Cardiac muscle cell (in vitro differentiated cells and primary cell): ENCODE measurements at places on chromosomes 16 and 17.

DNA sequence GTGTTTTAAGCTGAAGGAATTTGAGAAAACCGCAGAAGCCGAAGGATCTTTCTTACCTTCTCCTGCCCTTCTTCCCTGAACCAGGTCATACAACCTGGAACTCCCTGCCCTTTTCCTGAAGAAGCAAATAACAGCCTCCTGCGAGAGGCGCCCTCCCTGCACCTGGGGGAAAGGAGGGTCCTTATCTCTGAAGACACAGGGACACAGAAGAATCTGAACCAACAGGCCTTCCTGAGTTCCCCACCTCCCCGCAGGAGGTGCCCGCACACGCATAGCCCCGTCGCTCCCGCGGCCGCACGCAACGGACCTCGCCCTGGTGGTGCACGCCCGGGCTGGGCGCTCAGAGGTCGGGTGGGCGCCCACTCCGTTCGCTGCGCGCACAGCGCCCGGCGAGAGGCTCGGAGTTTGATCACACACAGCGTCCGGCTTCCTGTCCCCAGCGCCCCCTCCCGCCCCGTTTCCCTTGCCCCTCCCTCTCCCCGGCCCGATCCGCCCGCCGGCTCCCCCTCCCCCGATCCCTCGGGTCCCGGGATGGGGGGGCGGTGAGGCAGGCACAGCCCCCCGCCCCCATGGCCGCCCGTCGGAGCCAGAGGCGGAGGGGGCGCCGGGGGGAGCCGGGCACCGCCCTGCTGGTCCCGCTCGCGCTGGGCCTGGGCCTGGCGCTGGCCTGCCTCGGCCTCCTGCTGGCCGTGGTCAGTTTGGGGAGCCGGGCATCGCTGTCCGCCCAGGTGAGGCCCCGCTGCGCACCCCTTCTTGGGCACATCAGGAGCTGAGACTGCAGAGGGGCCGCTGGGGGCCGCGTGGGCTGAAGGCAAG, at the start of gene TNFSF12:
TNFSF12 (plus strand) TSS at position 474 of the 816 bp plus-strand sequence; CDS start at position 570, 96 bp downstream.
- H3K27ac ChIP-seq: no peak within 1 kb of the TSS
- peaks cover 4% of the 10 kb centered on the region for H3K27me3 ChIP-seq
- peaks cover 4% of the 10 kb centered on the region for H3K4me1 ChIP-seq
- peak within 1 kb of the TSS; percentile 34 for H3K4me3 ChIP-seq

DNA sequence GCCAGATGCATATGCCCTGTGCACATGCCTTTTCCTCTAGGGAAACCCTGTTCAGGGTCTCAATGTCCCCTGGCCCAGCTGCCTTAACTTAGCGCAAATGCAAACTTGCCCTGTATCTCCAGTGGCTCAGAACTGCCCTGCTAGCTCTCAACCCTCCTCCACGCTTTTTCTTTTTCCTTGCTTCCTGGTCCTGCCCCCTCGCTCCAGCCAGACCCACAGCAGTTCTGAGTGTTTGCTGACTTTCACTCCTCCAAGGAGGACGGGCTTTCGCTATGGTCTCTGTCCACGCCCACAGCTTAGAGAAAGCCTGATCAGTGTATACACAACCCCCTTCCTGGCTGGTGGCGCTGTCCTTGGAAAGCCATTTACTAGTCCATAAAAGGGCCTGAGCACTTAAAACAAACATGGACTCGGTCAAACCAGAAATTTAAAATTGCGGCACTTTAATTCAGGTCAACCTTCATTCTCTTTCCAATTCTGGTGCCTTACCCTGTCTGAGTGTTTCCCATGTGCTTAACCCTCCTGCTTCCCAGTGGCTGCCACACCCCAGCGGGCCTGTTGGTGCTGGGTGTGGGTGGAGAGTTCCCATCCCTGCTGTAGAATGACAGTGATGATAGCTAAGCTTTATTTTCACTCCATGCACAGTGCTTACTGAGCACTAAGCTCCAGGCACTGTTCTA, 15.6 kb upstream of the TMEM98 start:
- no peaks in the 10 kb centered on the region for H3K36me3 ChIP-seq
- peaks cover 11% of the 10 kb centered on the region for H3K4me1 ChIP-seq
- DNase-seq: peak; percentile 49

GRCh38 chr17:13425390-13425789, 176.3 kb downstream of the HS3ST3A1 start:
- no peaks in the 10 kb centered on the region for H3K36me3 ChIP-seq
- H3K27me3 ChIP-seq: no peaks in the 10 kb centered on the region
- H3K27ac ChIP-seq: no peak overlapping the region
- no peak overlapping the region for H3K4me3 ChIP-seq
- no peak for DNase-seq

DNA sequence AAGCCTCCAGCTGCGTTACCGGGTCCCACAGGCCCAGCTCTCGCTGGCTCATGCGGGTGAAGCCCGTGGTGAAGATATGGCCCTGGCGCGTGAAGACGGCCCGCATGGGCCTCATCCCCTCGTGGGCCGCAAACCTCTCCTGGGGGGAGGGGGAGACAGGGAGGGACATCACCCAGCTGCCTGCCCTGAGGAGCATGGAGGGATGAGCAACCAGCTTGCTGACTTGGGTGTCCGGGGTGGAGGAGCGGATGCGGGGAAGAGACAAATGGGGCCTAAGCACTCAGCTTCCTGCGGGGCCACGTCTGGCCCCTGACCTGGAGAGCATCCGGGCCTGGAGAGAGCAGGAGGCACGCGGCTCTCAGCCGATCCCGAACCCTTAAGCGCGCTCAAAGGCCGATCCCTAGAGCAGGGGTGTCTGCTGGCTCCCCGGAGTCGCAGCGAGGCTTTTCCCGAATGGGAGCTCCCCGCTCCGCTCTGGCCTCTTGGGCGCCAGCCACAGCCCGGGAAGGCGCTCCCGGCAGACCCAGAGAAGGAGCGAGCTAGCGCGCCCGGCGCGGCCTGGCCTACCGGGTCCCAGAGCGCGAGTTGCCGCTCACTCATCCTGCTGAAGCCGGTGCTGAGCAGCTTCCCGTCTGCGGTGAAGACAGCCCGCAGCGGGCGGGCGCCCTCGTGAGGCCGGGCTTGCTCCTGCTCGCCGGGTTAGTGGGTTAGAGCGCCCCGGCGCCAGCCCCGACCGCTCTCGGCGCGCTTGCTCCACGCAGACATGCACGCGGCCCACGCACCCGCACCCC, 5.0 kb downstream of the CORO6 start:
- H3K4me3 ChIP-seq: no peak overlapping the region
- peak overlapping the region; percentile 13 for H3K27ac ChIP-seq
- H3K36me3 ChIP-seq: no peaks in the 10 kb centered on the region
- H3K27me3 ChIP-seq: peaks cover 13% of the 10 kb centered on the region
- DNase-seq: peak; percentile 65

- H3K27ac ChIP-seq: no peak overlapping the region
- peaks cover 6% of the 10 kb centered on the region for H3K4me1 ChIP-seq
- no peaks in the 10 kb centered on the region for H3K27me3 ChIP-seq
- no peak overlapping the region for H3K4me3 ChIP-seq
Observed at GRCh38 chr16:54750249-54750648, 180.4 kb upstream of the IRX5 start.

DNA sequence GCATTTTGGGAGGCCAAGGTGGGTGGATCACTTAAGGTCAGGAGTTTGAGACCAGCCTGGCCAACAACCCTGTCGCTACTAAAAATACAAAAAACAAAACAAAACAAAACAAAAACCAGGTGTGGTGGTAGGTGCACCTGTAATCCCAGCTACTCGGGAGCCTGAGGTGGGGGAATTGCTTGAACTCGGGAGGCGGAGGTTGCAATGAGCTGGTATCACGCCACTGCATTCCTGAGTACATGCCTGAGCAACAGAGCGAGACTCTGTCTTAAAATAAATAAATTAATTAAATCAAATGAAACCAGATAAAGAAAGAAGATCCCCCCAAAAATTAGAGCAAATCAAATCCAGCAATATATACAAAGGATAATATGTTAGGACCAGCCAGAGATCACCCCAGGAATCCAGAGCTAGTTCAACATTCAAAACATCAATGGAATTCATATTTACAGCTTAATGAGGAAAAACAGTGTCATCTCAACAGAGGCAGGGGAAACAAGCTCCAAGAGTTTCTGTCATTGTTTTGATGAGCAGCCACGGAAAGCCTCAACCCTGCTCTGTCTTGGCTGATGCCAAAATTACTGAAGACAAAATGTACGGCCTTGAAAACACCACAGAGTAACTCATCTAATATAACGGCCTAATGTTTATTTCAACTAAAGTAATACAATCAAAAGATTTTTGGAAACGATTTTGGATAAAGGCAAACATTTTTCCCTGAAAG, 3.7 kb downstream of the PEMT start:
- DNase-seq: no peak
- peaks cover 35% of the 10 kb centered on the region for H3K4me1 ChIP-seq
- H3K36me3 ChIP-seq: no peaks in the 10 kb centered on the region
- H3K27me3 ChIP-seq: no peaks in the 10 kb centered on the region
- H3K4me3 ChIP-seq: no peak overlapping the region
- H3K27ac ChIP-seq: peak overlapping the region; percentile 93

DNA sequence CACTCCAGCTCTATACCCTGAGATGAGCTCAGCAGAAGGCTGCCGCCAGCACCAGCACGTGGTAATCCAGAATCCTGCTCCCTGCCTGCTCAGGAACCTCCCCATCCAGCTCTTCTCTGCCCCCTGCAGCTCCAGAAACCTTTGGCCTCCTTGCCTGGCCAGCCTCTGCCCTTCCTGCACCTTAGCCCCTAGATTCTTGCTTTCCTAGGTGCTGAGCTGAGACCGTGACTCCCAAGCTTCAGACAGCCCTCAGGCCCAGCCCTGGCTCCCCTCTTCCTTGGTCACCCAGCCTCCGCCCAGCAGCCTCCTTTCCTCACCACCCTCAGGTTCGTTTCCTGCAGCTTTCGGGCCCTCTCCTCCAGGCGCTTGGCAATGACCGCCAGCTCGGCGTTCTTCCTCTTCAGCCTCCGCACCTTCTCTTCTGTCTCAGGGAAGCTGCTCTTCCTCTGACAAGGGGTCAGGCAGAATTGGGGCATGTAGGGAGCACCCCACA, 2.6 kb downstream of the TSPOAP1 start:
- no peak overlapping the region for H3K4me3 ChIP-seq
- H3K27me3 ChIP-seq: no peaks in the 10 kb centered on the region
- H3K4me1 ChIP-seq: no peaks in the 10 kb centered on the region

DNA sequence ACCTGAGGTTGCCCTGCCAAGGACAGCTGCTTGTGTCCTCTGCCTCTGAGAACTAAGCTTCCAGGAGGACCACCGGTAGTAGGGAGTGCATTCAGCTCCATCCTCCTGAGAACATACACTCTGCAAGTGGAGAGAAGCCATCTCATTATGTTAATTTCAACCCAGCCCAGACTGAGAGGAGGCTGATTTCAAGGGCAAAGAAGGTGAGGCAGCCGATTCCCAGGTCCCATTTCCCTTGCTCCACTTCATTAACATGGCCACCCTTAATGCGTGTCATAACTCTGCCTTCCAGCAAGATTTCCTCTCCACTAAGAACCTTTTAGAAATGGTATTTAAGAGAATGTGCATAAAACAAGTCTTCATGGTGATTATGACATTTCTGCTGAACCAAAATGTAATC, 72.5 kb downstream of the CDH13 start:
- DNase-seq: no peak
- peaks cover 7% of the 10 kb centered on the region for H3K4me1 ChIP-seq
- no peaks in the 10 kb centered on the region for H3K36me3 ChIP-seq
- H3K27ac ChIP-seq: no peak overlapping the region
- no peaks in the 10 kb centered on the region for H3K27me3 ChIP-seq

- H3K27me3 ChIP-seq: peaks cover 15% of the 10 kb centered on the region
- peaks cover 26% of the 10 kb centered on the region for H3K4me1 ChIP-seq
- no peaks in the 10 kb centered on the region for H3K36me3 ChIP-seq
- H3K4me3 ChIP-seq: peak within 1 kb of the TSS; percentile 41
- peak; percentile 90 for DNase-seq
- H3K27ac ChIP-seq: no peak within 1 kb of the TSS
Observed at GRCh38 chr17:13601776-13602551, at the start of gene HS3ST3A1. HS3ST3A1 (minus strand) TSS chr17:13601929; CDS start chr17:13601129, 800 bp downstream.

DNA sequence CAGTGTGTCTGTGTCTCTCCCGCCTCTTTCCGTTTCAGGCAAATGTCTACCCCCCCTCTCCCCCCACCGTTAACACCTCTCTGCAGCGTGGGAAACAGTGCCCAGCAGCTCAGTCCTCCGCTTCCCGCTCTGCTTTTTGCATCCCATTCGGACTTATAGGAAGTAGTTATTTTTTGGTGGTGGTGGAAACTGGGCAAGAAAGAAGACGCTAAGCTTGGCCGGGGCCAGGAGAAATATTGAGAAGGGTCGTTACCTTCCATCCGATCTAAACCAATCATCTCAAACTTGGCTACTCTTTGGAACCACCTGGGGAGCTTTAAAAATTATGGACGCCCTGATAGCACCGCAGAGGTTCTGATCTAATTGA, 499 bp upstream of the HLF start:
- H3K4me3 ChIP-seq: peak overlapping the region; percentile 50
- H3K27me3 ChIP-seq: peaks cover 80% of the 10 kb centered on the region
- no peak overlapping the region for H3K27ac ChIP-seq
- no peaks in the 10 kb centered on the region for H3K4me1 ChIP-seq
- no peak for DNase-seq
- no peaks in the 10 kb centered on the region for H3K36me3 ChIP-seq

DNA sequence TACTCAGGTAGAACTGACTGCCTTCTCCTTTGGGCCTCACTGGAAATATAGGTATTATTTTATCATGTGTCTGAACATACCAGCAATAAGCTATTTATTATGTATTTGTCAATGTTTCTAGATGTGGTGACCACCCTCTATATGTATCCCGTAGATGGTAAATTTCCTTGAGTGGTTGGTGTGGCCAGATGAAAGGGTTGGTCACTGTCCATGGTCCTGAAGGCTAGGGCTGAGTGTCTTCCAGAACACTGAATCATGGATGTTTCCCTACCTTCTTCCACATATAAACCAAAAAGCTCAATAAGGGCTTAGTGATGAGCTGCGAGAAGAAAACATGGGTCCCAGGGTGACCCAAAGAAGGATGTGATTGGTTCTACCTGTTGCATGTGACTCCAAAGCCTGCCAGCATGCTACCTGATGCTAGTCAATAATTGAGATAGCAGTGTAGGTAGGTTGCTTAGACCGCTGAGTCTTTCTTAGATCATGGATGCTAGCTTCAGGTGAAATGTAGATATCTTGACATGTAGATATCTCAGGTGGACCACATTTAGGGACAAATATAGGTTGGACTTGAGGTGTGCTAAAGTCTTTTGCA, 150.3 kb downstream of the ASIC2 start:
- H3K4me1 ChIP-seq: no peaks in the 10 kb centered on the region
- H3K27ac ChIP-seq: no peak overlapping the region
- DNase-seq: peak; percentile 83

GRCh38 chr17:31048780-31049179, 46.0 kb upstream of the NF1 start:
- H3K4me1 ChIP-seq: no peaks in the 10 kb centered on the region
- H3K36me3 ChIP-seq: no peaks in the 10 kb centered on the region
- no peaks in the 10 kb centered on the region for H3K27me3 ChIP-seq

- peaks cover 98% of the 10 kb centered on the region for H3K27me3 ChIP-seq
- peaks cover 4% of the 10 kb centered on the region for H3K4me1 ChIP-seq
- no peaks in the 10 kb centered on the region for H3K36me3 ChIP-seq
- H3K27ac ChIP-seq: no peak overlapping the region
- DNase-seq: peak; percentile 29
Observed at GRCh38 chr17:49971848-49972485, 3.0 kb downstream of the DLX4 start.

GRCh38 chr16:17083628-17084027, 387.1 kb downstream of the XYLT1 start:
- no peak for DNase-seq
- H3K27ac ChIP-seq: no peak overlapping the region
- H3K4me3 ChIP-seq: no peak overlapping the region
- H3K4me1 ChIP-seq: no peaks in the 10 kb centered on the region
- H3K36me3 ChIP-seq: no peaks in the 10 kb centered on the region

- H3K4me1 ChIP-seq: no peaks in the 10 kb centered on the region
- H3K27ac ChIP-seq: no peak overlapping the region
- DNase-seq: no peak
- no peaks in the 10 kb centered on the region for H3K27me3 ChIP-seq
- H3K36me3 ChIP-seq: no peaks in the 10 kb centered on the region
Observed at GRCh38 chr16:17230932-17231581, 239.7 kb downstream of the XYLT1 start.
